ENCODE measurements at places on chromosomes 3 and 15.

- no peak for DNase-seq
Observed at GRCh38 chr3:127015282-127016042, 32.5 kb downstream of the PLXNA1 start.

- no peak for DNase-seq
Observed at GRCh38 chr15:101625184-101625583, 27.0 kb downstream of the TM2D3 start.

DNA sequence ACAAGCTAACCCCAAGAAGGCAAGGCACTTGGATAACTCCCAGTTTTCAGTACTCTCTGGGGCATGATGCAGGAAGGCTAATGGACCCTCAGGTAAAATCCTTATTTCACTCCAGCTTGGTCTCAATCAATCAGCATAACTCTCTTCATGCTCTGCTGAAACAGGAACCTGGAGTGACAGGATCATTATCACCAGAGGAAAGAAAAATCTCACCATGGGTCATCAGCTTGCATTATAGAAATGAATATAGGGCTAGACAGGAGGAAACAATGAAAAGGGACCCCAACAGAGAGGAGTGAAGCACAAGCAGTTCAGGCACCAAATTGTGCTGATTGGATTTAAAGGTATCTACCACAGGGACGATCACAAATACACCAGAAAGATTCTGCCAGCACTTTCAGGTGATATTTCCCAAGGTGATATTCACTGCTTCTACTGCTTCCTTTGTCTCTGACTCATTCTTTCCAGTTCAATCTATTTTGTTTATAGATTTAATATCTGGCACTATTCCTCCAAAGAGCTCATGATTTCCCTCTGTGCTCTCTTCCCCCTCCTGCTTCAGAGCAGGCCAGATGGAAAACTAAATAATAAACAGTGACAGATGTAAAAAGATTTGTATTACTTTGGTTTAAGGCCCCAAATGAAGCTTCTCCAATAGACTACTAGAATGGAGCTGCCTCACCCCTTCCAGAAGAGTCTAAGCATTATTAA is 22.9 kb upstream of the THUMPD3 start:
- no peak for DNase-seq

- peak; percentile 10 for DNase-seq
Observed at GRCh38 chr3:13235897-13236296, 162.7 kb upstream of the IQSEC1 start.

DNA sequence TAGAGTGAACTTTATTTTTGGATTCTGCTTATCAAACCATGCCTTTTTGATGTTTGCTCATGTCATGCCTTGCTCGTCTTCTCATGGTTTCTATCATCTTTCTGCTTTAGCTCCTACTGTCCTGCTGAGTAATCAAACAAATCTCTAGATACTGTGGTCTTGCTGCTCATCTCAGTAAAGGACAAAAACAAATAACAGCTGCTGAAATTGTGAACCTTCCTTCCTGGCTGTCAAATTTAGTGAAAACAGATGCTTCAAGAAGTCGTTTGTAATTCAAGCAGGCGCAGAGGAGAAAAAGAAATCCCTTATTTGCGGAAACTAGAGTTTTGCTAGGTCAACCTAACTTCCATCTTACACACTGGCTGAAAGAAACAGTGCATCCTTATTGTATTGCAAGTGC is 616.1 kb upstream of the ALCAM start:
- no peak for DNase-seq

GRCh38 chr15:88959445-88959844 is 46.3 kb upstream of the MFGE8 start:
- no peak for DNase-seq

Data from stimulated activated CD4-positive, alpha-beta T cell treated with anti-CD3 and anti-CD28 coated beads, Interleukin-2, amount 100 ng/mL, for 24 hours (primary cell).